ENCODE measurements at places on chromosomes 1 and 21. TPM values are rescaled to one million over a fixed set of nuclear protein-coding genes. Genes with fewer than 3 reads are reported as not detected.

The SLFNL1 gene
- 0.14 TPM for total RNA-seq

The ARHGEF10L gene
- 36.0 TPM for total RNA-seq

The CD48 gene
- total RNA-seq, result not detected

DNA sequence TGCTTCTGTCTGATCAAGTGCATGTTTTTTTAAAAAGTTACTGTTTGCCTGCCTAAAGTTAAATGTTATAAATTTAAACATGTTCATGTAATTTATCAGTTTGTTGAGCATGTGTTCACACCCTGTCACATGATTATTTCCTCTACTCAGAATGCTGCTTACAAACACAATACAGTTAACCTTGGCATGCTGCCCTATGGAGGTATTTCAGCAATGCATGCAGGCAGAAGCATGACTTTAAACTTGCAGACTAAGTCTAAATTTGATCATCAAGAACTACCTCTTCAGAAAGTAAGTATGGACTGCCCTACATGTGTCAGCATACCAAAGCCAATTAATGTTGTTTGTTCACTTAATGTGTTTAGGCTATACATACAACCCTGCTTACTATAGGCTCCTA lies 161.6 kb downstream of the LRRC40 start:
- DNase-seq, result no peak

GRCh38 chr1:28644494-28644893 lies 1.6 kb upstream of the TAF12 start:
- DNase-seq, result no peak

DNA sequence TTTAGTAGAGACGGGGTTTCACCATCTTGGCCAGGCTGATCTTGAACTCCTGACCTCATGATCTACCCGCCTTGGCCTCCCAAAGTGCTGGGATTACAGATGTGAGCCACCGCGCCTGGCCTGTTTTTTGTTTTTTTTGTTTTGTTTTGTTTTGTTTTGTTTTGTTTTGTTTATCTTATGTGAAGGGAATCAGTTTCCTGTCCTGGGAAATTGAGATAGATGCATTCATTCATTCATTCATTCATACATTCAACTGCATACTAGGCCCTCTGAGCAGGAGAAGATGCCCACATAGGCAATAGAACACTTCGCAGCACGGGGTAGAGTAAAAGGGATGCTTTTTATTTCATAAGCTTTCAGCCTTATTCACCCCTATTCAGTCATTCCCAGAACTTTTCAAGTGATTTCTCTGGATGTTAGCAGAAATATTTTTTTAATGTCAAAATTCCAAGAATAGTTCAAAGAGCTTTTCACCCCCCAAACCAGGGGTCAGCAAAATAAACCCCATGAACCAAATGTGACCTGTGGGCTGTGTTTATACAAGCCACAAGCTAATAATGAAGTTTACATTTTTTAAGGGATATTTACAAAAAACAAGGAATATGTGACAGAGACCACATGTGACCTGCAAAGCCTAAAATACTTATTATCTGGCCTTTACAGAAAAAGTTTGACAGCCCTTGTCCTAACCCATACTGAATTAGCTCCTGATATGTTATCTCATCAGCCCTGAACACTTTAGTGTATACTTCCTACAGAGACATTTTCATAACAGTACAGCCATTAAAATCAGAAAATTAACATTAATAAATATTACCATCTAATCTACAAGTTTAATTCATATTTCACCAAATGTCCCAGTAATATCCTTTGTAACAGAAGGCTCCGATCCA lies 127.1 kb downstream of the MAST2 start:
- no peak for DNase-seq

The NBPF4 gene
- not detected for total RNA-seq

- DNase-seq, result no peak
Measured at GRCh38 chr1:178530037-178530402, 17.1 kb downstream of the TEX35 start.

DNA sequence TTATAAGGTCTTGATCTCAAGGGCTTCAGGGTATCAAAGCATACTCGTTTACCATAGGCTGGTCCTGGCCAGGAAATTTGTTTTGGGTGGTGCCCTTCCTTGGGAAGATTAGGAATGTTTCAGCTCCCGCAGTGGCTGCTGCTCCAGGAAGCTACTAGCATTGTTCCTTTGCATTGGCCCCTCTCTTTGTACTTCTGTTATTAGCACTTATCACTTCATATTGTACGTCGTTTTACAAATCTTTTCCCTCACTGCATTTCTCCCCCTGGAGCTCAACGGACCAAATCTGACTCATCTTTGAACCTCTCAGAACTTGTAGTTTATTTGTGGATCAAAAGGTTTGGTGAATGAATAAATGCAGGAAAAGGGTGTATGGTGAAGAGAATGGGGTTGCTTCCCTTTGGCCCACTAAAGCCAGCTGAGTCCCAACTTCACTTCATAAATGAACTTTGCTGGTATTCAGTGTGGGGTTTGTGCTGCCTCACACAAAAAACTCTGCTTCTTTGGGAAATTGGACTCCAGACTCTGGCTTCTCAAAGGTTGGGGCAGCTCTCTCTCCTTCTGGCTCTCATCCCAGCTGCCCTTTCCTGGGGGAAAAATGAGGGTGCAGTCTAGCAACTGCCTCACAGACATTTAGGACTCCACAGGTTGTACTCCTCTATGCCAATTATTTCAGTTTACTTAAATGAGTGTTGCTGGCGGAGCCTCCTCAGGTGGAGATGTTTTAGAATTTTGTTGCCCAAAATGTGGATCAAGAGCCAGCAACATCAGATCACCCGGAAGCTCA lies 5.9 kb downstream of the GNAT2 start:
- no peak for DNase-seq

DNA sequence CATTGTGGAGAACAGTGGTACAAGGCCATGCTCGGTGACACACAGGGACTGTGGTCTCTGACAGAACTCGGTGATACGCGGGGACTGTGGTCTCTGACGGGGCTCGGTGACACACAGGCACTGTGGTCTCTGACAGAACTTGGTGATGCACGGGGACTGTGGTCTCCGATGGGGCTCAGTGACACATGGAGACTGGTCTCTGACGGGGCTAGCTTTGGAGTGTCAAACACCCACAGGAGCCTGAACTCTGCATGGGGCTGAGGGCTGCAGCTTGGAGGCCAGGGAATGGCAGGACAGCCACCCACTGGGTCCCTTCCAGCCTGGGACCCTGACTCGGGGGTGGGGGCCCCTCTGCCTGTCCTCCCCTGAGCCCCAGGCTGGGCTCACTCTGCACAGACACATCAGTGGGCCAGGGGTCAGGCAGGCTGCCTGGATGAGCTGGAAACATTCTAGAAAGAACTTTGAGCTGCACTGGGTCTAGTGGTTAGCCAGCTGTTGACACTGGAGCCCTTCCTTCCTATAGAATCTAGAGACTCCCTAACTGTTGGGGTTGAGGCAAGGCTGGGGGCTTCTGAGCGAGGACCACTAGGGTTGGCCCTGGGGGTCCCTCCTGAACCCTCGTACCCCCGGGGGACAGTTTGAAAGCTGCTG lies 49.8 kb downstream of the DISP3 start:
- DNase-seq, result peak; percentile 53

GRCh38 chr1:21783679-21784603 lies 992 bp upstream of the USP48 start:
- peak; percentile 91 for DNase-seq

GRCh38 chr1:20449735-20450311 lies 36.2 kb downstream of the CAMK2N1 start:
- DNase-seq, result no peak

- no peak for DNase-seq
Measured at GRCh38 chr1:225812488-225813213, 2.7 kb downstream of the EPHX1 start.

GRCh38 chr21:19878133-19878532 lies 1120.1 kb upstream of the NCAM2 start:
- DNase-seq, result no peak

The TMPRSS3 gene
- 1.3 TPM for total RNA-seq

GRCh38 chr1:14761291-14762153 lies 163.0 kb downstream of the KAZN start:
- no peak for DNase-seq

All from type B pancreatic cell (in vitro differentiated cells).